Right forelimb (tissue), 1 donor: ENCODE measurements at places on chromosomes 2 and 18.

DNA sequence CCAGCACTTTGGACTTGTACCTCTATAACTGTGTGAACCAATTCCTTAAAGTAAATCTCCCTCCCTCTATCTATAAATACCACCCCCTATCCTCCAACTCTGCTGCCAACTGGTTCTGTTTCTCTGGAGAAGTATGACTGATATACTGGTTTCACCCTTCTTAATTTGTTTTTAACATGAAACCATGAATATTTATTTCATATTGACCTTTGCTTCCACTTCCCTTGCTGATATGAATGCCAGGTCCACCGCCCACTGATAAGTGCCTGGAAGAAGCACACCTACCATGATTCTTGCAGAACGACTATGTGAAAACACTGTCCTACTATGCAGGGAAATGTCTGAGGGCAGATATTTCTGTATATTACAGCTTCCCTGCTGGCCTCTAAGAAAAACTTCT lies 131.6 kb downstream of the GAREM1 start:
- no peak for DNase-seq

DNA sequence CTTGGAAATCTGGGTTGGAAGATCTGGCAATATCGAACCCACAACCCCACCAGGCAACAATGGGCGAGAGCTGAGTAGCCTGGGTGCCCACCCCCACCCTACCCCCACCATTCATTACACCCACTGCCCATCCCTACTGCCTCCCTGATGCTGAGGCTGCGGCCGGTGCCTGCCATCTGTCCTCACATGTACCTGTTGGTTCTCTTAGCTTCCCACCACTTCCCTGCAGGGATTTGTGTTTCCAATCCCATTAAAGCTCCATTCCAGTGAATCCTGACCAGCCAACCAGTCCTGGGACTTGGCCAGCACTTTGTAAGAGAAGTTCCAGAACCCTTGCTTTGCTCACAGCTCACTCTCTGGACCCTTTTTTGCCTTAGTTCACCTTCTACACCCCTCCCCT lies 163.0 kb upstream of the SH3BP4 start:
- DNase-seq = no peak

GRCh38 chr2:175599966-175600831 lies 401.9 kb downstream of the LNPK start:
- DNase-seq = no peak

GRCh38 chr2:1680222-1681016 lies 63.9 kb downstream of the PXDN start:
- DNase-seq = no peak

DNA sequence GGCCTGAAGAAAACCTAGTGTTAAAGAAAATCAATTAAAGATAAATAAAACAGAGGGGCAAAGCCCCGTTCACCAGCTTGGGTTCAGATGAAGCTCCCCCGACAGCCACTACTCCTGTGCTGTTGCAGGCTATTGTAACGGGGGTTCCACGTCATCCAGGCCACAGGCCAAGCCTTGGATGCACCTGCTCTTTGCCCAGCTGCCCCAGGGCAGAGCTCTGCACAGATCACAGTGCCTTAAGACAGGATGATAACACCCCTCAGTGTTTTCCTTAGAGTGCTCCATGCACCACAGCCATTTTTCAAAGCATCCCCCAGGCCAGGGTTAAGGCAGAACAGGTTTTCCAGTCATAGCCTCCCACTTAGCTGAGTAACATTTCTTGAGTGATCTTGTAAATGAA lies 32.0 kb downstream of the FASTKD2 start:
- no peak for DNase-seq

GRCh38 chr2:26780203-26780760 lies 5.6 kb upstream of the CENPA start:
- no peak for DNase-seq

- no peak for DNase-seq
Observed at GRCh38 chr2:28231110-28231631, 161.5 kb upstream of the FOSL2 start.

- DNase-seq = no peak
Observed at GRCh38 chr2:102637358-102637757, 18.0 kb downstream of the SLC9A2 start.

- DNase-seq = no peak
Observed at GRCh38 chr2:196434217-196434616, 205.3 kb upstream of the CCDC150 start.

DNA sequence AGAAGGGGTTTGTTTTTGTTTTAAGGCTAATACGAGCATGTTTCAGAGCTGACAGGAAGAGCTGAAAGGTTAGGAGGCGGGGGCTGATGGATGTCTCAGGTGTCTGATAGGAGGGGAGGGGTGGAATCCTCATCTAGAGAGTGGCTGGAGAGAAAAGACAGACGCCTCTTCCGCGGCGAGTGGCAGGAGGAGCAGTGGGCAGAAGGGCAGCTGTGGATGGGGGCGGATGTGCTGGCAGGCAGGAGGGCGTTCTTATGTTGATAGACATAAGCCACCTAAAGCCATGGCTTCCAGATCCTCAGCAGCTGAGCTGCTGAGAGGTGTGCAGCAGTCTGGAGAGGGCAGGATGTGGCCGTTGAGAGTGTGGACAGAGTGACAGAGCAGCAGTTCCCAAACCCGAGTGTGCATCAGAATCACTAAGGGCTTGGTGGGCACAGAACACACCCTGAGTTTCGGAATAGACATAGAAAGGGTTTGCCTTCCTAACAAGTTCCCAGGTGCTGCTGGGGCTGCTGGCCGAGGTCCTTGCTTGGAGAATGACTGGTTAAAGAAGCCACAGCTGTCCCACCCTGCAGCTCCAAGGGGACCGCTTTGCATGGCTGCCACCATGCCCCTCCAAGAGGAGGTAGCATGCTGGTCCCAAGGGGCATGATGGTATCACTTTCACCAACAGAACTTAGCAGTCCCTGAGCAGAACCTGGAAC lies 3.0 kb upstream of the ITM2C start:
- no peak for DNase-seq

- no peak for DNase-seq
Observed at GRCh38 chr2:188577231-188577630, 285.6 kb downstream of the GULP1 start.

DNA sequence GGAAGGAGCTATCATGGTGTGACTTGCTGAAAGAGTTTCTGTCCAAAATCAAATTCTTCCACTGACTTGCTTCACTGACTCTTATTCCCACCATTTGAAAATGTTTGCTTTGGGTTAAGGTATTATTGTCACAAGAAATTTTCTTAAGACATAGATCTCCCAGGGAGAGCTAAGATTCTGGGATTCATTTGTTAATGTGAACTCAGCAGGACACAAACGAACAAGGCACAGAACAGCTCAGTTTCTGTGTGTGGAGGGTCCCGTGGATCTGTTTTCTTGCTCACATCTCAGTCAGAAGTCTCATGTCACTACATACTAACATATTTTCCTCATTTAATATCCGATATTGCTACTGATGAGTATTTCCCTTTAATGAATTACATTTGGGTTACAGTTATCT lies 8.2 kb upstream of the HNRNPA3 start:
- no peak for DNase-seq

DNA sequence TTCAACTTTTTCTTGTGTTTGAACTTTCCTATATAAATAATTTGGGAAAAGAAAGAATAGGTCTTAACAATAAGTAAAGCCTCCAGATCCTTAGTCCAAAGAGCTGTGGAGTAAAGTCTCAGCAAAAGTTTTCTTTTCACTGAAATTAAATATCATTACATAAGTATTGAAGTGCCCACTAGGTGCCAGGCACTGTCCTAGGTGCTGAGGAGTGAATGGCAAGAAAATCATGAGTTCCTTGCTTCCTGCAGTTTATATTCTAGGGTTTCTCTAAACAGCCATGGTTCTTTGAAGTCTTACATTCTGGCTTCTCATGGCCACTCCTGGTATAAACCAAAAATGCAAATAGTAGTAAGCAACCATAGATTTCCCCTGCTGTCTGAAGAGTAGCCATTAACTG lies 59.7 kb downstream of the SPP2 start:
- DNase-seq = no peak

- no peak for DNase-seq
Observed at GRCh38 chr2:20682167-20682920, 15.4 kb downstream of the GDF7 start.

GRCh38 chr18:57697426-57697825 lies 75.8 kb upstream of the NARS1 start:
- no peak for DNase-seq

DNA sequence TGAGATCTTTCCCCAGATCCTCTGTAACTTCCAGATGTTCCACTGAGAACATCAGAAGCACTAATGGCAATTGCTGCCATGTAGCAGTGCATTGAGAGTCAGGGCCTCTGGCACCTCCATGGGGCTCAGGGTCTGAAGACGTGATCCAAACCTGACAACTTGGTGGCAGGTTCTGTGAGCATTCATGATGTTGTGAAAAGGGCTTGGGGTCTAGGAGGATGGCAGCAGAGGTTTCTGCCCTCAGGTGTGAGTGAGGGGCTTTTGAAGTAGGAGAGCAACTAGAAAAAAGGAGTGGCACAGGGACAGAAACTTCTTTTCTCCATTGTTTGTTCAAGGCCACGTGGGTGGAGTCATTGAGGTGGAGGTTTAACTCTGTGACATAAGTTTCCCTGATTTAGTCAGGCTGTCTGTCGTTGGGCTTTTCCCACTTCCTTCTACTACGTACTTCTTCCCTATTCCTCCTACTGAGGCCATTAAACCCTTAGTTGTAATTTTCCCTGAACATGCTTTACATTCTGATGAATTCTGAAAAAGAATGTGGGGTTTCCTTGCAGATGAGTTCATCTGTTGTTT lies 13.1 kb downstream of the CFLAR start:
- no peak for DNase-seq

- no peak for DNase-seq
Observed at GRCh38 chr2:176774766-176775451, 437.7 kb upstream of the HNRNPA3 start.
